ENCODE measurements at places on chromosomes 4 and X.

DNA sequence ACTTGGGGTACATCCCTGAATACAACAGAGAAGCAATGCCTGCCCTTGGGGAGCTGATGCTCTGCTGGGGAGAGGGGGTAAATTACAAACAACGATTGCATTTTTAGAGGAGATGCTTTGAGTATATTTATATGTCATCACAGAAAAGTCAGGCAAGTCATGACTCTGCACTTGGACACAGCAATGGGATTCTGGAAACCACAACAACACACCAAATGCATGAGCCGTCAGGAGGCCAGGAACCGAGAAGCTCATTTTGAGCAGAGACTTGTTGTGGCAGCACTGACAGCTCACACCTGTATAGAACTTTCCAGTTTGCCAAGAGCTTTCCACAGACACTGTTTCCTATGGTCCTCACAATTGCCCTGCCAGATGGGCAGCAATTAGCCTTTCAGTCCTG, 113.2 kb upstream of the RBPJ start:
- no peak for DNase-seq

DNA sequence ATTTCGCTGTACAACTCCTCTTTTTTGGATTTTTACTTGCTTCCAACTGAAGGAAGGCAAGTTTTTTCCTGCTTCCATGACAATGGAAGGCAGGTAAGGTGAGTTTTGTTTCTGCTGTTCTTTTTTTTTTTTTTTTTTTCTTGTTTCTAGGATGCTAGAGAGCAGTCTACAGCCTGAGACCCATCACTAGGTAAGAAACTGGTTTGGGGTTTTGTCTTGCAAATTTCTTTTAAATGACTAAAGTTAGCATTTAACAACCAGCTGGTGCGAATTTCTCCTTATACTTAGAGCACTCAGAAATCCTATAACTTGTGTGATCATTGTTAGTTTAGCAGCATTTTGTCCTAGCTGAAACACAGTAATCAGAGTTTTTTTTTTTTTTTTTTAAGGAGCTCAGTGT, 378.4 kb upstream of the CNKSR2 start:
- no peak for DNase-seq

- peak; percentile 3 for DNase-seq
Measured at GRCh38 chrX:21745756-21746155, 12.2 kb downstream of the SMPX start.

DNA sequence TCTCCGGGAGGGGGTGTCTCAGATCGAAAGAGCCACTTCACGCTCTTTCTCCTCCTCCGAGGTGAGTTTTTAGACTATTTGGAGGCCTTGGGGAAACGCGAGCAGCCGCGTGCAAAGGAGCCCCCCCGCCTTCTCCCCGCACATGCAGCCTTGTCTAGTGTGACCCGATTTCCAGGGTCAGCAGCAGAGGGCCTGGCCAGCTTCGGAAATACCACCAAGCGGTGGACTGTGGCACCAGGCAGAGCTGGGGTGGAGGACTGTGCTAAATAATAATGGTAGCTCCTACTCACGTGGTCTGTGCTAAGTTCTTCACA, 79.3 kb upstream of the BCOR start:
- no peak for DNase-seq

DNA sequence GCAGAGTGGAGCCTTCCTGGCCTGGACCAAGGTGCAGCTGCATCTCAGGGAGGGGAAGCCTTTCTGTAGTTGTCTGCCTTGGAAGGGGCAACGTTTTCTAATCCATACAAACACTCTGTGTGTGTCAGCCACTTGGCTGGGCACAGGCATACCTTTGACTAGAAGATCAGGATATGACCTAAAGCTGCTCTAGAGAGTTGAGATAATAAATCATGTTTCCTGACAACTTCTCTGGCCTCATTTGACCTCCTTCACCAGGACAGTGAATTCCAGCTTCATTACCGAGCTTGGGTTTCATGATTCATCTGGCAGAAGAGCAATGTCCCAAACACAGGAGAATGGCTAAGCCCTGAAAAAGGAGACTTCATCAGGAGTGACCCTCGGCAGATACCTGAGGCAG, 89.6 kb upstream of the KIT start:
- no peak for DNase-seq

GRCh38 chrX:116204932-116205331, 34.4 kb downstream of the AGTR2 start:
- DNase-seq: no peak

GRCh38 chr4:82850684-82851083, 40.3 kb downstream of the SEC31A start:
- DNase-seq: no peak

DNA sequence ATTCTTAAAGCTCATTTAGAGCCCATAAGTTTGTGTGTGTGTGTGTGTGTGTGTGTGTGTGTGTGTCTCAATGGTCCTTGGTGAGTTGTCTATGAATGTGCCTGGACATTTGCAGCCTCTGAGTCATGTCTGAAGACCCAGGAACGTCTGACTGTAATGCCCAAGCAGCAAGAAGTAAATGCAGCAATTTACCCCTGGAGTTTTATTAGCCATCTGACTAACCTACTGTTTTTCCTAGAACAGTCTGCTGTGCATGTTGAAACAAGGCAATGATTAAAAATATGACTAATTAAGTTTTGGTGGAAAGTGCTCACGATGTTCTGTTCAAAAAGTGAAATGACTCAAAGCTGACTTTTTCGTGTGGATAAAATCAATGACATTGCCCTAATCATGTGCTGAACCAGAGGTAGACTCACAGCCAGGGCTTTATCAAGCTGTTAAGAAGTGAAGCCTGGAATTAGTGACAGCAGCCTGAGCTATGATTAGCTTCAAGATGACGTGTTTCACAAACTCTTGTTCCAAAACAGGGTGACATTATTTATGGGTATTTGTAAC, 201.6 kb downstream of the CPE start:
- DNase-seq: no peak

Data from naive thymus-derived CD8-positive, alpha-beta T cell (primary cell).